ENCODE measurements at places on chromosomes 2 and 18.

DNA sequence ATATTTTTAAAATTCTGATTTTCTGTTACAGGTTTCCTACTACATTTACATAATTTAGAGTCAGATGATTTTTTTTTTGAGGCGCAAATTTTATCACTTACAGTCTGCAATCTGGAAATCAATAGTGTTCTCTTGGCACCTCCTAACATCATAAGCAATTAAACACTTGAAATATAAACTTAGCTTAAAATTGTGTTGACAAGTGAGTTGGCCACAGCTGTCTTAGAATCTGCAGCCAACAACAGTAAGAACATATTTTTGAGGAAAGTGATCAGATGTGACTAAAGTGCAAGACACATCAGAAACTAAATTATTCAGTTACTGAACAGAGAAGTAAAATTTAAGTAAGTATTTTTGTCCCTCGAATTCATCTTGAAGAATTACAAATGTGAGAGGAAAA, 726.7 kb upstream of the LRATD1 start:
- no peak for DNase-seq

GRCh38 chr2:120261387-120262006, 8.8 kb downstream of the RALB start:
- DNase-seq: peak; percentile 77

GRCh38 chr2:54763636-54764291, 40.3 kb downstream of the EML6 start:
- peak; percentile 37 for DNase-seq

GRCh38 chr2:237430861-237431260, 16.9 kb upstream of the COL6A3 start:
- no peak for DNase-seq

DNA sequence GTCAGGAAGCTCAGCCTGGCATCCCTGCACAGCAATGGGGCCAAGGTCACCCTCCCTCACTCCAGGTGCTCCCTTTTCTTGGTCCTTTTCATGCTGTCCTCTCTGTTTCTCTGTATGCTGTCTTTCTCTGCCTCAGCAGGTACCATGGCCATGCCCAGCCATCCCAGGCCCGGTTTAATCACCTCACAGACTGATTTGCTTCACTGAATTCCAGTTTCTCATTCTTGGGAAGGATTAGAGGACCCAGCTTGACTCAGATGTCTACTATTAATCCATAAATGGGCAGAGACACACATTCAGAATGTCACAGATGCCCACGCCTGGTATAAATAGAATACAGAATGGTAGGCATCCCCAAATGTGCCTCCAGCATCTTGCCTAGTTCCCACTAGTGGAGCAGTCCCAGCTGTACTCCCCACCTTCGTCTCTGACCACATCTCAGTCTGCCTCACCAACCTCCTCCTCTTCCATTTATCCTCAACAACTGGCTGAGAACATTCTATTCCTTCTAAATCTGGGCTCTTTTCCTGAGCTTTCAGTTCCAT, 14.2 kb upstream of the L3MBTL4 start:
- DNase-seq: no peak

GRCh38 chr2:133504566-133505505, 63.4 kb downstream of the NCKAP5 start:
- DNase-seq: no peak

- no peak for DNase-seq
Measured at GRCh38 chr2:47631792-47632398, 151.1 kb upstream of the MSH6 start.

- DNase-seq: no peak
Measured at GRCh38 chr18:27627927-27628326, 442.8 kb upstream of the CHST9 start.

DNA sequence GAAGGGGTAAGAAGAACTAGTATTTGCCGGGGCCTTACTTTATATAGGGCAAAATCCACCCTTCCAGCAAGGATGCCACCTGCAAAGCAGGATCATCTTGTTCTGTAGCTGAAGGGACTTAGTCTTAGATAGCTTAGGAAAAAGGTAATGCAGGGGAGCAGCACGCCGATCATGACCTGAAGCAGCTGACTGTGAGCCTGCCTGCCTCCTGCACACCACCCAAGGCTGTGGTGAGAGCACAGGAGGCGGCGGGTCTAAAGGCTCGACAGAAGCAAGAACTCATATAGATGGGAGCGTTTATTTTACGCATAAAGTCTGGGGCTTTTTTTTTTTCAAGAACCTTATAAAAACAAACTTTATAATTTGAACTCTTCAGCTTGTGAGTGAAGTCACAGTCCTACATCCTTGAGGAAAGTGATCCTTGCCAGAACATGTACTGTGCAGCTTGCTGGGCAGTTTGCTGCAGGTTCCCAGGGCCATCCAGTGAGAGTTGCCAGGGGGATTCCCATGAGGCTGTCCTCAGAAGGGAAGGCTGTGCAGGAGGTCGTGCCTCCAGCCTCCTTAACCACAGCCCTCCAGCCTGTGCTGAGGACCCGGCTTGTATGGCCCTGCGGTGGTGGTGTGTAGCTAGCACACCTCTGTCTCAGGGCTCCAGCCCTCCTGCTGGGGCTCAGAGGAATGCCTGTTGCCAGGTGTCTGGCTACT, 92.1 kb downstream of the RNF144A start:
- no peak for DNase-seq

GRCh38 chr2:225041207-225041850, 939 bp downstream of the DOCK10 start:
- peak; percentile 78 for DNase-seq

- no peak for DNase-seq
Measured at GRCh38 chr18:69795791-69796190, 151.9 kb downstream of the CD226 start.

DNA sequence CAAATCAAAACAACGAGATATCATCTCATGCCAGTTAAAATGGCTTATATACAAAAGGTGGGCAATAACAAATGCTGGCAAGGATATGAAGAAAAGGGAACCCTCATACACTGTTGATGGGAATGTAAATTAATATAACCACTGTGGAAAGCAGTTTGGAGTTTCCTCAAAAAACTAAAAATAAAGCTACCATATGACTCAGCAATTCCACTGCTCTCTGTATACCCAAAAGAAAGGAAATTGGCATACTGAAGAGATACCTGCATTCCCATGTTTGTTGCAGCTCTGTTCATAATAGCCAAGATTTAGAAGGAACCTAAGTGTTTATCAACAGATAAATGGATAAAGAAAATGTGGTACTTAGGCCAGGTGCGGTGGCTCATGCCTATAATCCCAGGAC, 124.8 kb downstream of the MSTN start:
- no peak for DNase-seq

DNA sequence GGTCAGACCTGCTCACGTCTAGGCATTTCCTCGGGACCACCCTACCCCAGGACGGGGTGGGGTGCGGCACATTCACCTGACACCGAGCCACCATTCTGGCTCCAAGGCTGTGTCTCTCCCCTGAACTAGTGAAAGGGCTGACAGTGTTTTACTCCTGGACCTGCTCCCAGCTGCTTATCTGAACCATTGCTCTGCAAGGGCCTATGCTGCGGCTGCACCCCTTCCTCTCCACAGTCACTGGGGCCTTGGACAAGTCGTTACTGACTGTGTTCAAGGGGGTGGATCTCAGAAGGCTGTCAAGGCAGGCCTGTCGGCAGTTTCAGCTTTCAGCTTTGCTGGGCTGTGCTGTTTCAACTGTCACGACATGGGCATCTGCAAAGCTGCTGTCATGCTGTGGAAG, 11.7 kb downstream of the CREG2 start:
- DNase-seq: no peak

DNA sequence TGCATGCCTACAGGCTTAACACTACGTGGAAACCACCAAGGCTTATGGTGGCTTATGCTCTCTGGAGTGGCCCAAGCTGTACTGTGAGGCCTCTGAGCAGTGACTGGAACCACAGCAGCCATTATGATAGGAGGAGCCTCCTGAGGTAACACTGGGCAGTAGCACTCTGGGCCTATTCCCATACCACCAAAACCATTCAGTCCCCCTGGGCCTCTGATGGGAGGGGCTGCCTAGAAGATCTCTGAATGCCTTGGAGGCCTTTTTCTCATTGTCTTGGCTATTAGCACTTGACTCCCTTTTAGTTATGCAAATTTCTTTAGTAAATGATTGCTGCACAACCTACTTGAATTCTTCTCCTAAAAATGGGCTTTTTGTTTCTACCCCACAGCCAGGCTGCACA, 985.0 kb downstream of the DPP10 start:
- no peak for DNase-seq

GRCh38 chr2:192243488-192243887, 48.8 kb upstream of the TMEFF2 start:
- DNase-seq: no peak

- DNase-seq: no peak
Measured at GRCh38 chr2:148508878-148509287, 135.7 kb upstream of the EPC2 start.

GRCh38 chr2:43648994-43649701, 12.1 kb downstream of the PLEKHH2 start:
- no peak for DNase-seq

- no peak for DNase-seq
Measured at GRCh38 chr2:168465594-168465993, 9.5 kb downstream of the CERS6 start.

DNA sequence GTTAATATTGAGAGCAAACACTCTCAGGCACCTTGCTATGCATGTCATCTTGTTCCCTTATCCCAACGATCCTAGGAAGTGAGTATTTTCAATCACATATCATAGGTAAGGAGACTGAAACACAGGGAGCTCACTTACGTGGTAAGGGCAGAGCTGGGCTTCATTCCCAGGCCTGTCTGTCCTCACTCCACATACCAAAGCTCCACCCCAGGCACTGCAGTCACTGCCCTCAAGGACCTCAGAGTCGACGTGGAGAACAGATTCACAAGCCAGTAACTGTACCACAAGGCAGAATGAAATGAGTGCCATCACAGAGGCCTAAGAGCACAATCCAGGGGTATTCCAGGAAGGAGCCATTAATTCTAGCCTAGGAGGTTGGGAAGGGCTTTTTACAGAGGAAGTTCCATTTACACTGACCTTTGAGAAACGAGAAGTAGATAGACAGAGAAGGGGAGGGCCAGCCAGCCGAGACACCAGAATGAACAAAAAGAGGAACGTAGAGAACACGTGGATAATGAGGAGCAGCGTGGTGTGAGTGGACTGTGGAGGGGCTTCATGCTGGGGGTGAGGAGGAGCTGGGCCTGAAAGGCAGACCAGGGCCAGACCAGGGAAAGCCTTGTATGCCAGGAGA, 48.6 kb downstream of the KIAA2012 start:
- no peak for DNase-seq

DNA sequence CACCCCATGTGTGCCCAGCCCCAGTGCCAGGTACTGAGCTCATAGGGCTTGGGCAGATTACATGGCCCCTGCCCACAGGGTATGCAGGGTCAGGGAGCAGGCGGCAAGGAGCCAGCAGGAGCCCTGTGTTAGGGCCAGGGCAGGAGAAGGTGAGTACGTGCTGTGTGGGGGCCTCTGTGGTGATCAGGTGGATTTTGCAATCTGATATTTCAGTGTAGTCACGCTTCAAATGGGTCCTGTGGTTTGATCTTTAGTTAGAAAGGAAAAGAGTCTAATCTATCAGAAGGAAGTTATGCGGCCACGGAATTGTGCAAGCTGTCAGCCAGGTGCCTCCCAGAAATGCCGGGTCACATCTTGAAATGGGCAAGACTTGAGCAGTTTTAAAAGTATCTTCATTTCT, 13.9 kb downstream of the UBE2F start:
- DNase-seq: peak; percentile 59

- no peak for DNase-seq
Measured at GRCh38 chr18:34158881-34159690, 65.6 kb downstream of the NOL4 start.

Data from stimulated activated CD8-positive, alpha-beta memory T cell treated with anti-CD3 and anti-CD28 coated beads, Interleukin-4, amount 100 ng/mL, for 48 hours (primary cell).